PC-9 (cell line): ENCODE measurements at places on chromosomes 5 and 9.

- no peak overlapping the region for H3K27ac ChIP-seq
- peaks cover 17% of the 10 kb centered on the region for H3K4me1 ChIP-seq
- no peak overlapping the region for H3K4me3 ChIP-seq
- no peak for DNase-seq
- no peaks in the 10 kb centered on the region for H3K36me3 ChIP-seq
- no peaks in the 10 kb centered on the region for H3K27me3 ChIP-seq
These were observed 9.3 kb upstream of the MEGF9 start for GRCh38 chr9:120723565-120723964.

GRCh38 chr5:164237486-164237885 lies 732.1 kb downstream of the MAT2B start:
- no peaks in the 10 kb centered on the region for H3K36me3 ChIP-seq
- no peak overlapping the region for H3K27ac ChIP-seq
- peaks cover 6% of the 10 kb centered on the region; the same call in 1 of the 2 replicates for H3K27me3 ChIP-seq

- DNase-seq: peak; percentile 78
- H3K27me3 ChIP-seq: no peaks in the 10 kb centered on the region
- H3K27ac ChIP-seq: no peak overlapping the region
- no peaks in the 10 kb centered on the region for H3K36me3 ChIP-seq
- H3K4me1 ChIP-seq: peaks cover 5% of the 10 kb centered on the region; the same call in 1 of the 2 replicates
These were observed 11.6 kb upstream of the RAB14 start for GRCh38 chr9:121213136-121213806.

- peaks cover 69% of the 10 kb centered on the region for H3K27me3 ChIP-seq
- no peaks in the 10 kb centered on the region for H3K36me3 ChIP-seq
- no peak overlapping the region for H3K27ac ChIP-seq
- H3K4me3 ChIP-seq: no peak overlapping the region
- H3K4me1 ChIP-seq: no peaks in the 10 kb centered on the region
- DNase-seq: no peak
These were observed 25.7 kb upstream of the LHX2 start for GRCh38 chr9:123985869-123986268.

GRCh38 chr5:130141659-130142320 lies 237.5 kb downstream of the CHSY3 start:
- no peak overlapping the region for H3K4me3 ChIP-seq
- H3K27ac ChIP-seq: no peak overlapping the region
- H3K4me1 ChIP-seq: no peaks in the 10 kb centered on the region
- no peak for DNase-seq

DNA sequence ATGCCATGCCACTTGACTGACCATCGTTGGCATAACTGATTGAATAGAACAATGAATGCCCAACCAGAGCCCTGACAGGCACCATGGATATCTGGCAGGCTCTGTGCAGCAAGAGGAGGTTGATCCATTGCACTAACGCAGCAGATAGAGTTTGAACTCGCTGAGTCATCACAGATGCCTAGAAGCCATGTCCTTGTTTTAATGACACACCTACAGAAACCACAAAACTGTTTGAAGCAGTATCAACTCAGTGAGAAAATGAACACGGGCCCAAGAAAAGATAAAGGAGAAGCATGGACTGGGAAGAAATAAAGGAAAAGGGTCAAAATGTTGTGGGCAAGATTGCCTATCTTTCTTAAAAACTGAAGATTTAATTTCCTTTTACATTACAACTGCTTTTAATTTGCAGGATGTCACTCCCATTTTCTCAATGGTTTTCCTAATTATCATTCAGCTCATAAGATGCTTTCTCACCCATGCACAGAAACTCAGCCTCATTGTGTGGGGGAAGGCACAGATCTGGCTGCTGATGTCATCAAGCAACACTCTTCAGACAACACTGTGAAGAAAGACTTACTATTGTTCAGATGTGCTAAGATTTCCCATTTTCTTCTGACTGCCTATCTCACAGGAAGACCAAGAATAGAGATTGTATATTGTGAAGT lies 129.0 kb downstream of the PIK3R1 start:
- H3K27me3 ChIP-seq: no peaks in the 10 kb centered on the region
- peaks cover 29% of the 10 kb centered on the region for H3K4me1 ChIP-seq
- peak overlapping the region; percentile 87 for H3K27ac ChIP-seq
- H3K4me3 ChIP-seq: no peak overlapping the region
- H3K36me3 ChIP-seq: no peaks in the 10 kb centered on the region
- DNase-seq: peak; percentile 49

DNA sequence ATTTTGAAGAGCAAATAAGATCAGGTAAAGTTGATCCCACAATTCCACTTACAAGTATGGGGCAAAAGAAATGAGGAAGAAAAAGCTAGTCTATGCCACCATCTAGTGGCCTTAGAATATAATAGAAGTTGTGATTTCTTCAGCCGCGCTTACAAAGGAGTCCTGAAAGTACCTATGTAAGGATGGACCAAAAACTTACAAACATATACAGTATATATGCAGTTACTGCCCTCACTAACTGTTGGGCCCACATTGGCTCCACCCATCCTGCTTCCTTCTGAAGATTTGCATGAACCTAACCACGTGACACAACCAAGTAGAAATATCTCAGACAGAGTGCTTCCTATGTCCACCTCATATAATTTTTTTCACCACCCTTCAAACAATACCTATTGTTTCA lies 11.7 kb upstream of the OR13D1 start:
- H3K27ac ChIP-seq: no peak overlapping the region
- no peak overlapping the region for H3K4me3 ChIP-seq
- DNase-seq: no peak
- H3K4me1 ChIP-seq: no peaks in the 10 kb centered on the region
- no peaks in the 10 kb centered on the region for H3K36me3 ChIP-seq
- no peaks in the 10 kb centered on the region for H3K27me3 ChIP-seq

- H3K4me3 ChIP-seq: no peak overlapping the region
- H3K27me3 ChIP-seq: no peaks in the 10 kb centered on the region
- DNase-seq: peak; percentile 80
- H3K27ac ChIP-seq: no peak overlapping the region
- H3K4me1 ChIP-seq: peaks cover 32% of the 10 kb centered on the region
These were observed 291.5 kb upstream of the TRPC7 start for GRCh38 chr5:136656811-136657210.

- H3K4me1 ChIP-seq: no peaks in the 10 kb centered on the region
- no peaks in the 10 kb centered on the region for H3K27me3 ChIP-seq
- H3K27ac ChIP-seq: no peak overlapping the region
- DNase-seq: no peak
- no peak overlapping the region for H3K4me3 ChIP-seq
These were observed 529.3 kb downstream of the DMRTA1 start for GRCh38 chr9:22975951-22976350.

GRCh38 chr9:6218099-6218502 lies 2.5 kb downstream of the IL33 start:
- H3K4me3 ChIP-seq: peak overlapping the region; percentile 29; the same call in 1 of the 2 replicates
- H3K27ac ChIP-seq: peak overlapping the region; percentile 20; the same call in 1 of the 2 replicates
- peak; percentile 56 for DNase-seq
- no peaks in the 10 kb centered on the region for H3K36me3 ChIP-seq

- H3K27me3 ChIP-seq: peaks cover 100% of the 10 kb centered on the region
- H3K4me3 ChIP-seq: no peak overlapping the region
- no peaks in the 10 kb centered on the region for H3K36me3 ChIP-seq
- no peaks in the 10 kb centered on the region for H3K4me1 ChIP-seq
- no peak overlapping the region for H3K27ac ChIP-seq
These were observed 151.6 kb upstream of the PHYKPL start for GRCh38 chr5:178383919-178384815.

DNA sequence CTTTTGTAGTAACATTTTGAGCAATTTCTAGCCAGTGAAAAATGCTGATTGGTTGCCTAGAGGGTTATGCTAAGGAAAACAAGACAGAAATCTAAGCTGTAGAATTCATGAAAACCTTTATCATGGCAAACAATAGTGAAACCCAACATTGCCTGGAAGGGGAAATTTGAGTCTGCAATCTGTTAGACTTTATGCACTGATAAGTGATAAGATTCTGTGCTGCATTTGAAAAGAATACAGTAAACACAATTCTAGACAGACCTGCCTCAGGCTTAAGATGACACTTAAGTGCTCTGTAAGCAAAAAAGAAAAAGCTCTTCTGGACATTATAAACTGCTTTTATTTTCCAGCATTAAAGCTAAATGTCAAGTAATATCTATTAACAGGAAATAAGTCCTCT lies 519.3 kb downstream of the ISL1 start:
- no peaks in the 10 kb centered on the region for H3K36me3 ChIP-seq
- H3K27ac ChIP-seq: no peak overlapping the region
- no peaks in the 10 kb centered on the region for H3K4me1 ChIP-seq
- no peak overlapping the region for H3K4me3 ChIP-seq

DNA sequence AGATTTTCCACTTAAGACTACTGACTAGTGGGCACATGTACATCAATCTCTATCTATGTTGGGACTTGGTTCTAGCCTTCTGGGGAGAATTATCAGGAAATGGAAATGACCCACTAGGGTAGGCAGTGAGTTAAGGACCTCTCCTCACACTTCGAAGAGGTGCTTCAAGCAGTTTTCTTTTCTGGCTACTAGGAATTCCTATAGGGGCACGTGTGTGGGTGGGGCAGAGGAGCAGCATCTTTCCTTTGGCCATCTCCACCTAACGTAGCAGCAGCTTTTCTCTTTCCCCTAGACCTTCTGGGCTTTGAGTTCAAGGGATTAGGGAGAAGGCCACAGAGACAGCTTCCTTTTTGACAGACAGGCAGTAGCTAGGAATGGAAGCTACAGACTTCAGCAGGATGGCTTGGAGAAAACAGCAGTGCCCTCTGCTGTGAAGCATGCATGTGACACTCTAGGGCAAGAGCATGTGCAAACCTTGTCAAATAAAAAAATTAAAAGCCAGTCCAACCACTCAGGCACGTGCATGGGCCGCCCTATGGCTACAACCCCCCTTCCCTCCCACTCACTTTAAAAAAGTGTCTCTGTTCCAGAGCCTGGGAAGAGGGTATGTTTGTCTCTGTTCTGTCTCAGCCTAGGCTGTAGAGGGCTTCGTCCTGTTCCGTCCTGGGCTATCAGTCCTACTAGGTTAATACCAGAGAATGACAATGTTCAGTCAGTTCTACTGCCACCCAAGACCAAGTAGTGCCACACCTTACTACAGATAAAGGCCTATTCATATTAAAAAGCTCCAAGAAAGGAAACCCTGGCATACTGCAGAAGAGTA lies 8.7 kb upstream of the GFRA3 start:
- peaks cover 8% of the 10 kb centered on the region; the same call in 1 of the 2 replicates for H3K36me3 ChIP-seq
- no peak overlapping the region for H3K4me3 ChIP-seq
- no peak overlapping the region for H3K27ac ChIP-seq
- no peaks in the 10 kb centered on the region for H3K27me3 ChIP-seq

GRCh38 chr9:1939926-1940368 lies 75.2 kb upstream of the SMARCA2 start:
- H3K4me1 ChIP-seq: no peaks in the 10 kb centered on the region
- no peak overlapping the region for H3K4me3 ChIP-seq
- H3K36me3 ChIP-seq: no peaks in the 10 kb centered on the region
- no peak for DNase-seq
- no peak overlapping the region for H3K27ac ChIP-seq
- H3K27me3 ChIP-seq: no peaks in the 10 kb centered on the region; the same call in 1 of the 2 replicates

DNA sequence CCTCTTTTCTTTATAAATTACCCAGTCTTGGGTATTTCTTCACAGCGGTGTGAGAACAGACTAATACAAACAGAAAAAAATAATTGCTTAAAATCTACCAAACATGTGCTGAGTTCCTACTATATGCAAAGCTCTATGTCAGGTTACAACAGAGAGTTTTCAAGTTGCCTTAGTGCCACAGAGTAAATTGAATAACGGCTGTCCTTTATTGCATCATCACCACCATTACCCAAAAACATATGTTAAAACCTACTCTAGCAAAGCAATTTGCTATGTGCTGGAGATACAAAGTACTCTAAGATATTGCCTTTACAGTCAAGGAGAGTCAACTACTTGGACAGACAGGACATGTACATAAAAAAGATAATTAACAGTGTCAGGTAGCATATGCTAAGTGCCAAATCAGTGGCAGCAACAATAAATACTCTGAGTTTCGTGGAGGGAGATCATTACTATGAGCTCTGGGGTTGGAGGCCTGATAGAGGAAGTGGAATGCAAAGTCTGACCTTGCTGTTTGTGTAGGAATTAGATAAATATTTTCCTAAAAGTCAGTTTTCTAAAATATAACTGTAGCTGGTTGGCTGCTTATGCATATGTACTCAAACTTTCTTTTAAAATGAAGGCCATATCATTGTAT lies 1058.7 kb upstream of the WWC1 start:
- no peak overlapping the region for H3K27ac ChIP-seq
- H3K36me3 ChIP-seq: no peaks in the 10 kb centered on the region
- no peak for DNase-seq
- H3K4me3 ChIP-seq: no peak overlapping the region
- no peaks in the 10 kb centered on the region for H3K27me3 ChIP-seq

GRCh38 chr9:70435948-70436347 lies 21.5 kb upstream of the KLF9 start:
- no peaks in the 10 kb centered on the region for H3K36me3 ChIP-seq
- peak; percentile 5 for DNase-seq
- H3K27ac ChIP-seq: no peak overlapping the region
- peaks cover 17% of the 10 kb centered on the region for H3K4me1 ChIP-seq

GRCh38 chr9:75873712-75874111 lies 16.8 kb upstream of the PCSK5 start:
- H3K4me1 ChIP-seq: no peaks in the 10 kb centered on the region
- H3K27me3 ChIP-seq: no peaks in the 10 kb centered on the region
- no peak for DNase-seq
- no peaks in the 10 kb centered on the region for H3K36me3 ChIP-seq
- H3K4me3 ChIP-seq: no peak overlapping the region
- no peak overlapping the region for H3K27ac ChIP-seq

GRCh38 chr5:56003179-56003578 lies 8.4 kb upstream of the IL6ST start:
- peaks cover 12% of the 10 kb centered on the region for H3K4me1 ChIP-seq
- no peaks in the 10 kb centered on the region for H3K27me3 ChIP-seq
- peak; percentile 18 for DNase-seq
- no peaks in the 10 kb centered on the region for H3K36me3 ChIP-seq

DNA sequence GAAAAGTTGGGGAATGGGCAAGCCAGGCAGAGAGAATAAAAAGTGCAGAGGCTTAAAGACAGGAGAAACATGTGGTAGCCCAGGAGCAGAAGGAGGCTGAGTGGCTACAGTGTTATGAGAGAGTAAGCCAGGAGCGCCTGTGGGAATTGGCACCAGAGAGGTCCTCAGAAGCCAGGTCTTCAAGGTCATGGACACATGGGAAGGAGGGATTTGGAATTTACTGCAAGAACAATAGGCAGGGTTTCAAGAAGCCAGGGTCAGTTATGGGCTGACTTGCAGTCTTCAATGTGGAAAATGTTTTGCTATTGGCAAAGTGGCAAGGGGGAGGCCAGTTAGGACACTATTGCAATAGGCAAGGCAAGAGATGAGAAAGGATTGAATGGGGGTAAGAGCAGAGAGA lies 29.3 kb downstream of the ERAP1 start:
- peaks cover 15% of the 10 kb centered on the region for H3K4me1 ChIP-seq
- H3K27ac ChIP-seq: no peak overlapping the region
- no peaks in the 10 kb centered on the region for H3K27me3 ChIP-seq
- no peak for DNase-seq
- H3K4me3 ChIP-seq: no peak overlapping the region

GRCh38 chr9:68844157-68844556 lies 139.1 kb downstream of the PIP5K1B start:
- peaks cover 36% of the 10 kb centered on the region for H3K27me3 ChIP-seq
- H3K36me3 ChIP-seq: no peaks in the 10 kb centered on the region
- H3K4me3 ChIP-seq: no peak overlapping the region
- DNase-seq: no peak
- no peak overlapping the region for H3K27ac ChIP-seq

- no peaks in the 10 kb centered on the region for H3K36me3 ChIP-seq
- no peaks in the 10 kb centered on the region for H3K4me1 ChIP-seq
- H3K27me3 ChIP-seq: no peaks in the 10 kb centered on the region
- H3K27ac ChIP-seq: no peak overlapping the region
- H3K4me3 ChIP-seq: no peak overlapping the region
These were observed 85.2 kb downstream of the SLC44A1 start for GRCh38 chr9:105329719-105330062.

- H3K4me3 ChIP-seq: no peak overlapping the region
- no peak overlapping the region for H3K27ac ChIP-seq
- H3K4me1 ChIP-seq: peaks cover 28% of the 10 kb centered on the region
- DNase-seq: no peak
- H3K36me3 ChIP-seq: no peaks in the 10 kb centered on the region
These were observed 55.9 kb downstream of the FNBP1 start for GRCh38 chr9:129987047-129987446.
